ENCODE measurements at places on chromosomes 16 and 17.
A peak's percentile ranks its signal among the peaks of the same experiment; 100 is the strongest.

- DNase-seq, result no peak
Measured at GRCh38 chr17:55334881-55335540, 70.3 kb downstream of the HLF start.

DNA sequence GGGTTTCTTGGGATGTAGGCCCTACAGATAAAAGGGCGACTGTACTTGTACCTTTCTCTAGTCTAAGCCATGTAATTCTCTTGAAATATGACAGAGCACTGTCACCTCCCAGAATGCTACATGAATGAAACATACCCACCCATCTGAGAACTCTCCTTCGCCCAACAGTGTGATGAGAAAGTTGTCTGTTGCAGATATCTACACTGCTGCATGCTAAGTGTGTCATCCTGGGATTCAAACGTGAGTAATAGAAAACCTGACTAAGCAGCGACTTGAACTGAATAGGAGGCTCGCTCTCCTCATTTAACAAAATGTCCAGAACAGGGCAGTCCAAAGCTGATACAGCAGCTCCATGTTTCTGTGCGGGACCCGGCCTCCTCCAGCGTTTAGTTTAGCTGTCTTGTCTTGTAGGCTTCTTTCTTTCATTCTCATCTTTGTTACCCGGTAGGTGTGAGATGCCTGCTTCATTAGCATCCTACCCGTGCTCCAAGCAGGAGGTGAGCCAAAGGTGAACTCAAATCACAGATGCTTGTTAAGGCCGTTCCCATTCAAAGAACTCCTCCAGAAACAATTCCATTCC is 211.9 kb downstream of the PRKCA start:
- DNase-seq, result no peak

GRCh38 chr16:1983544-1984346 is at the start of gene GFER:
Gene GFER, plus strand, starts transcription at chr16:1984193. Its CDS starts 26 bp downstream, at chr16:1984219.
- DNase-seq, result peak; percentile 84

DNA sequence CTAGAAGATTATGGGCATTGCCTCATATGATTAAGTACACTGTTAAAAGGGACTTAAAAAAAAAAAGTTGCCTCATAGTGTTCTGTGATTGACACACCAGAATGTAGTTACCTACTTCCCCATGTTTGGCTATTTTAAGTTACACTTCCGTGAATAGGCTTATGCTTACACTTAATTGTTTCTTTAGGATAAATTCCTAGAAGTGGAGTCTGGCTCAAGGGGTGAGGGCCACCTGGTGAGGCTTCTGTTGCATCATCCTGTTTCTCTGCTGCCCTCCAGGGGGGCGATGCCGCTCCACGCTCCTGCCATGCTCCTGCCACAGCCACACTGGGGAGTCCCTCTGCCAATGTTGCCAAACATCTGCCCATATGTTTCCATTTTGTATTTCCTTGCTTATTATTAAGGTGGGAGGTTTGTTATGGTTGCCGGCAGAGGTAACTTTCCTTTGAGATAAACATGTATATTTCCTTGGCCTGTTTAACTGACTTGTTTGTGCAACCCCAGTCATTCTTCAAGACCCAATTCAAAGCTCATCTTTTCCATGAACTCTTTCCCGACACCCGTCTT is 73.1 kb downstream of the KSR1 start:
- peak; percentile 75 for DNase-seq

DNA sequence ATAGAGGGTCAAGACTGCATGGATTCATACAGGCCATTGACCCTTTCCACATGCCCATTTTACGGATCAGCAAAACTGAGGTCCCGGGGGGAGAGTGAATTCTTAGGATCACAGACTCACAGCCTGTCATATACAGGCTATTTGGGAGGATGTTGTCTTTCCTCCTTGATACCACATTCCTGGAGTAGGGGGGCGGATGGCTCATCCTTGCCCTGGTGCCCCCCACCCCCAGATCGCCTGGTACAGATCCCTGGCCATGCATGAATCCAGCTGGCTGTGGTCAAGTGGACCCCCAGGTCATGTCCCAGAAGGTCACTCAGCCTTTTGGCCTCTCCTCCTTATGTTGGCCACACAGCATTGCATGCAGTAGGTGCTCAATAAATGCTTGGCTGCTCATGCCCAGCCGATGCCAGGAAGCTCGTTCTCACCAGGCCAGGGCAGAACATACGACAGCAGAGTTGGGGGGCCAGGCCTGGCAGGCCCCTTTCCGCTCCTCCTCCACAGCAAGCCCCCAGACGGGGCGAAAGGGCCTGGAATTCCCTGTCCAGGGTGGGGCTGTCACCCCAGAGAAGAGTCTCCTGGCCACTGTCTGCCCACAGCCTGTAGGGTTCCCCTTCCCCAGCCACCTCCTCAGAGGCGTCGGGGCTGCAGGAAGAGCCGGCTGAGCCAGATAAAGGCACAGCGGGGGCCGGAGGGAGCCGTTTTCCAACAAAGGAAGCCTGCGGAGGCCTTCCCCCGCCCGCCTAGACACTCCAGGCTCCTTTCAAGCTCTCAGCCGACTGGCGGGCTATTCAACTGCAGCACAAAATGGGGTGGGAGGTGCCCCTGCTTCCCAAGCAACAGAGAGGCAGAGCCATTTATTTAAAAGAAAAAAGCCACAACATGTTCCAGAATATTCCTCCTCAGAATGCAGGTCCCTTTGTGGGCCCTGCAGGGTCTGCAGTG is 215.7 kb upstream of the CIBAR2 start:
- no peak for DNase-seq

- no peak for DNase-seq
Measured at GRCh38 chr17:51189628-51190027, 23.4 kb downstream of the NME2 start.

GRCh38 chr17:13001991-13002615 is 15.7 kb downstream of the ELAC2 start:
- DNase-seq, result no peak

GRCh38 chr17:55762086-55762858 is 11.4 kb downstream of the PCTP start:
- DNase-seq, result no peak

GRCh38 chr16:70455910-70456309 is 1.5 kb downstream of the FCSK start:
- DNase-seq, result no peak

DNA sequence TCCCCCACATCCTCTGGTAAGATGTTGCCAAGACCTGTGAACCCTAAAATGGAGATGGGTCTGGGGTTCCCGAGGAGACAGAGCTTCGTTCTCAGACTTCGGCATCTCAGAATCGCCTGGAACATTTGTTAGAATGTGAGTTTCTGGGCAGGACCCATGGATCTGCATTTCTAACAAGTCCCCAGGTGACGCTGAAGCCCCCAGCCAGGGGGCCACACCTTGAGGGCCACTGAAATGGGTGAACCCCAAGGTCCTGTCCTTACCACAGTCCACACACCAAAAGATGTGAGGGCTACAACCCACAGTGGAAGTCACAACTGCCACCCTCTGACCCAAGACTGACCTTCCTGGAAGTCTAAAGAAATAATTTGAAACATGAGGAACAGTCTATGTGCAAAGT is 14.0 kb downstream of the MPP3 start:
- DNase-seq, result no peak
